Retinal pigment epithelial cell (primary cell): ENCODE measurements at places on chromosomes 5 and 9.

DNA sequence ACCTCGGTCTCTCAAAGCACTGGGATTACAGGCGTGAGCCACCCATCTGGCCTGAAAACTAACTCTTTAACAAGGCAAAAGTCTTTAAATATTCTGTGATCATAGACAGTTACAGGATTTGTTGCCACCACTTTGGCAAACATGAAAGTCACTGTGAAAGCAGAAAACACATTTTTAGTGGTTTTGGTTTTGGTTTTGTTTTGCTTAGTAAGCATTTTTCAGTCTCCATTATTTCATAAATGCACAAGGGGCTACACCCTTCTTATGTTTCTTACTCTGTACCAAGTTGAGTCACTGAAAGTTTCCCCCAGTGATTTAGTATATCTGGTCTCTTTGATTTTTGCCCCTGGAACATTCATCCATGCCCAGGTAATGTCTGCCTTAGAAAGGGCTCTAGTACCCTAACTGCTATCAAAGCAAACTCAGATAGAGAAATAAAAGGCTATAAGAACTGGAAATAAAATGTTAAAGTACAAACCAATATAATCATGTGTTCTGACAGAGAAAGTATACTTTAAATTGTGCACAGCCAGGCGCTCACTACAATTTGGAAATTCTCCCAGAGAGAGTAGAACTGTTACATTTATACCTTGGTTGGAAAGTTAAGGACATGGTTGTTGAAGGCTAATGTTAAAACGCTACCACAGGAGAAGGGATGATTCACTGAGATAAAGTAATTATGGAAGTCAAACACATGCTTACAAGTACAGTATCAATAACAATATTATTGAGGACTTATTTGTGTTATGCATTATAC lies 1022.5 kb upstream of the DMAC1 start:
- DNase-seq, result no peak

- no peak for DNase-seq
These were observed 21.8 kb upstream of the NINJ1 start for GRCh38 chr9:93155716-93156474.

GRCh38 chr9:70406434-70406862 lies 8.0 kb downstream of the KLF9 start:
- no peak for DNase-seq

GRCh38 chr9:137113385-137114159 lies 961 bp downstream of the DPP7 start:
- DNase-seq, result no peak

DNA sequence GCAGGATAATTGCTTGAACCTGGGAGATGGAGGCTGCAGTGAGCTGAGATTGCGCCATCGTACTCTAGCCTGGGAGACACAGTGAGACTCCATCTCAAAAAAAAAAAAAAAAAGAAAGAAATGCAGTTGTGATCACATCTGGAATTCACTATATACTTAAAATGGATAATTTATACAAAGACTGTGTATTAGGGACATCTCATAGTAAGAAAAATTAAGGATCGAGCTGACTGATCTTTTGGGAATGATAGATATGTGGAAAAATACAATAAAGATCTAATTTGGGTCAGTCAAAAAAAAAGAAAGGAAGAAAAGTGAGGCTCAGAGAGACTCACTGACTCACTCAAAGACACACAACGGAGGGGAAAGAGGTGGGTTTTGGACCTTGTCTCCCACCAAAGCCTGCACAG lies 73.2 kb upstream of the STXBP1 start:
- no peak for DNase-seq

- DNase-seq, result no peak
These were observed 38.6 kb downstream of the SLC44A1 start for GRCh38 chr9:105282870-105283621.

- no peak for DNase-seq
These were observed 45.4 kb downstream of the PCSK1 start for GRCh38 chr5:96387616-96388015.

DNA sequence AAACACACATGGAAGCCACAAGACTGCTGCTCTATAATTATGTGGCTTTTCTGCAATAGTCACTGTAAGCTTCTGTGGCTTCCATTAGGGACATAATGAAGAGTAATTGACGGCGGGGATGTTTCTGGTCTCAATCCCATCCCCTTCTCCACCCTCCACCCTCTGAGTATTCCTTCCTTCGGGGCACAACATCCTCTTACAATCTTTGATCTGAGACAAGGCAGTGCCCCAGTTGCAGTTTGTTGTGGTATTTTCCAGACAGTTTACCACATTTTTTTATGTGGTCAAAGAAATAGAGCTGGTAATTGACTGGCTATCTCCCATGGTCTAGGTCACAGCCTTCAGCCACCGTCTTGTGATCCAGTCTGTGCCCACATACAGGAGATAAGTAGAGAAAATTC lies 277.7 kb downstream of the NR2F1-AS1 start:
- DNase-seq, result no peak
